ENCODE measurements at places on chromosomes 1 and 21.

- no peak for DNase-seq
Observed at GRCh38 chr1:151708891-151709290, 7.7 kb downstream of the CELF3 start.

GRCh38 chr1:200453553-200453905 is 43.7 kb upstream of the ZNF281 start:
- DNase-seq, result no peak

DNA sequence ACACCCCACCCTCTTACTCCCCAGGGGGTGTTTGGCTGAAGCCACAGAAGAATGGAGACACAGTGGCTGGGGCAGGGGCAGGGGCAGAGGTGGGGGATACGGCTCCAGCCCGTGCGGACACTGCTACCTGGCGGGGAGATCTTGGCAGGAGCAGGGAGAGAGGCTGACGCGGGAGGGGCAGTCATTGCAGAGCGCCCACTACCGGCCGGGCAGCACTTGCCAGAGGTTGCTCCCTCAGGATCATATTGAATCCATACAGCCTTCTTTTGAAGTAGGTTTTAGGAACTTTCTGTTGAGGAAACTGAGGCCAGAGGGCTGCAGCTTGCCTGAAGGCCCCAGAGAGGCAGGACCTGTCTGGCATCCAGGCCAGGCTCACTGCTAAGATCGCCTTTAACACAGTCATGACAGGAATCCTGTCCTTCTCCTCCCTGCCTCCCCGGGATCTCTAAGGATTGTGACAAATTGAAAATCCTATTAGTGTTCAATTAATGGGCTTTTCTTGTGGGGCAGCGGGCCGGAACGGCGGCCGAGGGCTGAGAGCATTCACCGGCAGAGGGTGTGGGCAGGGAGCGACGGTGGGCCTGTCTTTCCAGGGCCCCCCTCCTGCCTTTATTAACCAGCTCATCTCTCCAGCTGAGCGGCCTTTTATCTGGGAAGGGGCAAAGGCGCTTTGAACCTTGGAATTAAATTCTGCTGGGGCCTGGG is 65.5 kb upstream of the WNT4 start:
- DNase-seq, result no peak

DNA sequence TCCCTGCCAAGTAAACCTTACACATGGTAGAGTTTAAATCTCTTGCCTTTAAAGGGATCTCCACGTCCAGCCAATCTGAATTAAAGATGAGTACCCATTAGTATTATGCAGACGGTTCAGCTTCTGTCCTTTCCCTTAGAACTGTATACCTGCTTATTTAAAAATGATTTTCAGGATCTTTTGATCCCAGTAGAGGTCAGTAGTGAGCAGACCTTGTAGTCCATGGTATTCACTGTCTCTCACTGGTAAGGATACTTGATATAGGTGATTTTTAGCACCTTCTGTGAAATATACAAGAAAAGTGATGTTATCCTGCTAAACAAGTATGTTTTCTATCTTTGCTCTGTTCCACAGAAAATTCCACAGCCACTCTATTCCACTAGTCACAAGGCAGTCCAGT is 1211.6 kb upstream of the ADGRL4 start:
- peak; percentile 59 for DNase-seq

DNA sequence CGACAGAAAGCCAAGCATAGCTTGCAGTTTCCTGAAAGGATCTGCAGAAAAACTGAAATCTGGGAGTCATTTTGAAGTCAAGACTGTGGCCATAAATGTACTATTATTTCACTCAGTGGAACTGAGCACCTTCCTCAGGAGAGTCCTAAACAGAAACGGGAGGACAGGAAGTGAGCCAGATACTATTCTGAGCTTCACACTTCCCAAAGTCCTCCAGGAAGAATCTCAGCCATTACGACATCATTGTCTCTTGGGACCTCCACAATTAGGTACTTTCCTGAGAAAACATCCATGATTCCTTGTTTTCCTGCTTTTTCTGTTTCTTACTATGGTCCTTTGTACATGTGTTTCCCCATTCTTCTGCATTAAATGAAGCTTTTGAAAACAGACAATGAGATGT is 299.2 kb upstream of the USP25 start:
- no peak for DNase-seq

DNA sequence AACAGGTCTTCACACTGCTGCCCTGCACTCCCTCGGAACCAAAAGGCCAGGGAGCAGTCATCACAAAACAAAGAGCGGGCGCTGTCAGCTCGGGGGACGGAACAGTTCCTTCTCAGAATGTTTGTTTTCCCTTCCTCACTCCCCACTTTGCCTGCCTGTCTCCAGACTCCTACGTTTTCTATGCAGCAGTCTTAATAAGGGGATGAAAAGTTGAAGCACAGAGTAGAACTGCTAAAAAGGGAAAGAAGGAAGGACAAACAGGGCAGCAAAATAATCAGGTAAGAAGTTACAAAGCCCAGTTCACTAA is 738 bp upstream of the GPR161 start:
- no peak for DNase-seq

- DNase-seq, result no peak
Observed at GRCh38 chr1:210822241-210822640, 311.7 kb downstream of the KCNH1 start.

GRCh38 chr1:237763137-237763536 is 127.6 kb downstream of the ZP4 start:
- no peak for DNase-seq

- DNase-seq, result peak; percentile 28
Observed at GRCh38 chr1:165383067-165383466, 26.6 kb upstream of the LMX1A start.

DNA sequence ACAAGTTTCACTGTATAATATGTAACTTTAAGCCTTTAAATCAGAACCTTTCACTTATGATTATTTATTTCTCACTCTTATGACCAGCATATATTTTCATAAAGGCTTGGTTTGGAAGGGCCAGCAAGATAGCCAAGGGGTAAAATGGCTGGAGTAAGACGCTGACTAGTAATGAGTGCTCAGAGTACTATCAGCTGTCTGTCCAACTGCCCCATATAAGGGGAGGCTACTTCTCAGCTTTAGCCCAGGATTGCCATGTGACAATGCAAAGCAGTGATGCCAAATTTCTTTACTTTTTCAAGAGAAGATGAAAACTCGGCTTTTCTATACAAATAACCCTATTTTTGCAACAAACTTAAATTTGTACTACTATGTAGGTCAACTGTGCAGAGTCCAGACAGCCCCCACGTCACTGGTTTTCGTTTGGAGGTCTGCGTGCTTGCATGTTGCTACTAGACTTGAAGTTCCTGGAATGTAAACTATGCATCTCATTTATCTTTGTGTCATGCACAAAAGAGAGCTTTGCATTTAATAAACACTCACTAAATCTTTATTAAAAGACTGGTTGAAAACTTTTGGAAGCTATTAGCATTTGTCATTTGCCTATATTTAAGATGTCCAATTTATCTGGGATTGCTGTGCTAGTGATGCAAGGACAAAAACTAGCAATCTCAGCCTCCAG is 110.4 kb downstream of the TNFSF18 start:
- peak; percentile 90 for DNase-seq

DNA sequence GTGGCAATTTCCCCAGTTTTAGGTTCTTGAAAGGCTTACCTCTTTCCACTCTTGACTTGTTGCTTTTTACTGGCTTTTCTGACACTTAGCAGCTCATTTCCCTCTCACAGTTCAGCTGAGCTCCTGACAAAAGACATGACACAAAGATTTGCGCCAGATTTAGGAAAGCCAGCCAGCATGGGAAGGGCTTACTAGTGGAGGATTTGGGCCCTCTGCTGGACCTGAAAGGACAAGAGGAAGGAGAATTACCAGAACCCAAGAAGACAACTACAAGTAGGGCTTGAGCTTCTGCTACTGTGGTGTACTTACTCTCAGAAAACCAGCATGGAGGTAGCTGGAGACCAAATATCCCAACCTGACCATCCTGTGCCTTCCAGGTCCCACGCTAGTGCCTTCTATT is 784.5 kb downstream of the BRINP3 start:
- no peak for DNase-seq

- DNase-seq, result no peak
Observed at GRCh38 chr1:36894824-36895223, 139.5 kb downstream of the GRIK3 start.

GRCh38 chr1:228812961-228813360 is 77.7 kb downstream of the RHOU start:
- DNase-seq, result no peak

DNA sequence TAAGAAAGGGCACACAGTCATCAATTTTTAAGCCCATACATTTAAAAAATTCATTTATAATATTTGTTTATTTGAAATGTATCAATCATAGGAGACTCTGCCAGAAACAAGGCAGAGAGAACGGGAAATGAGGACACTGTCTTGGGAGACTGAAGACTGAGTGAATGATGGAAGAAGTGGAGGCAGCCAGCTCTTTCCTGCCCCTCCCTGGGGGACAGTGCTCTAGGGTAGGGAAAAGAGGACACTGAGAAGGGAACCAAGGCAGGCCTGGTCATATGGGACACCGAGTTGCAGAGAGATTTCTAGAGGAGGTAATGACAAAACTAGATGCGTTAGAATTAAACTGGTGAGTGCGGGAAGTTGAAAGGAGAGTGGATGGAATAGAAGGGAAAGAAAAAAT is 31.6 kb downstream of the EEIG2 start:
- DNase-seq, result no peak

DNA sequence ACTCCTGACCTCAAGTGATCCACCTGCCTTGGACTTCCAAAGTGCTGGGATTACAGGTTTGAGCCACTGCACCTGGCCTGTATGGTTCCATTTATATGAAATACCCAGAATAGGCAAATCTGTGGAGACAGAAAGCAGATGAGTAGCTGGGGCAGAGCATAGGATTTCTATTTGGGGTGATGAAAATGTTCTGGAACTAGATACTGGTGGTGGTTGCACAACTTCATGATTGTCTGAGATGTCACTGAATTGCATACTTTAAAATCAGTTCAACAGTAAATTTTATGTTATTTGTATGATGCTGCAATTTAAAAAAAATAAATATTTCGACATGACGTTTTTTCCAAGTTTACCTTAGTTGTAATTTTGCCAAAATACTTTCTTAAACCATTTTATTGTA is 23.9 kb downstream of the ITSN1 start:
- peak; percentile 16 for DNase-seq

- peak; percentile 67 for DNase-seq
Observed at GRCh38 chr1:181117648-181118449, 29.3 kb downstream of the IER5 start.

- DNase-seq, result no peak
Observed at GRCh38 chr1:187622545-187622944, 793.8 kb downstream of the PLA2G4A start.

DNA sequence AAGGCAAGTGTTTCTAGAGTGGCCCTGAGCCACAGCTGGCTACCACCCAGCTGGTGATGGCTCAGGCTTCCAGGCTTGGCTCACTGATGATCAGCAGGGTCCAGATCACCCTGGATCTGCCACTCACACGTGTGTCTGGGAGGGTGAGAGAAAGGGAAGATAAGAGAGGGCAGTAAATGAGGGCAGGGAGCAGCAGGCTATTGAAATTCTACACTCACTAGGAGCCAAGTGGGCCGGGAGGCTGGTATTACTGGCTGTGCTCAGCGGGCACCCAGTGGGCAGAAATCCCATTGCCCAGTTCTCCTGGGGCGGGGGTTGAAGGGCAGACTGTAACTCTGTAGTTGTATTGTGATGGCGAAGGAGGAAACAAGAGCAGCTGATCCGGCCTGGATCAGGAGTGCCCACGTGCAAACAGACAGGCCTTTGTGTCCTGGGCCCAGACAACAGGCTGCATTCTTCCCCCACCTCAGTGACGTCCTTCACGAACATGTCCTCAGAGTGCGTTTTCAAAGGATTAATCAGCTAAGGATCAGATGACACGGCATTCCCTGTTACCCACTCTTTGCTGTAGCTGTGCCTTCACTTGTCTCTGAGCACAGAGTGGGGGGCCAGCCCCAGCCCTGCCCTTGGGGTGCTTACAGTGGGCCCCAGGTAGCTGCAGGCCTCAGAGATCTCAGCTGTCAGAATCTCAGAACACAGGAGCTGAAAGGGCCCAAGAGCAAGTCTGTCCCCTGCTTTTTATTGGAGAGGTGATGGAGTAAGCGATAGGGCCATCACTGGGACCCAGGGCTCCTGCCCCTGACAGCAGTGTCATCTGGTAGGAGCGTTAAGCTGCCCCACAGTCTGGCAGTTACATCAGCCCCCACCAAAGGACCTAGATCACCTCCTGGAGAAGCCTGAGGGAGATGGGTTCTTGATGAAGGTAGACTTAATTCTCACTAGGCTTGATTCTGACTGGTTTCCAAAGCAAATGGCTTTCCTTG is 60.5 kb downstream of the ATP1A1 start:
- DNase-seq, result peak; percentile 59

- no peak for DNase-seq
Observed at GRCh38 chr21:16454399-16454798, 724.6 kb downstream of the USP25 start.

- DNase-seq, result peak; percentile 17
Observed at GRCh38 chr1:25356848-25357247, 18.7 kb downstream of the TMEM50A start.

- no peak for DNase-seq
Observed at GRCh38 chr21:40049931-40050290, 182.7 kb downstream of the PCP4 start.

GRCh38 chr1:220999872-221000863 is 120.9 kb downstream of the HLX start:
- no peak for DNase-seq

DNA sequence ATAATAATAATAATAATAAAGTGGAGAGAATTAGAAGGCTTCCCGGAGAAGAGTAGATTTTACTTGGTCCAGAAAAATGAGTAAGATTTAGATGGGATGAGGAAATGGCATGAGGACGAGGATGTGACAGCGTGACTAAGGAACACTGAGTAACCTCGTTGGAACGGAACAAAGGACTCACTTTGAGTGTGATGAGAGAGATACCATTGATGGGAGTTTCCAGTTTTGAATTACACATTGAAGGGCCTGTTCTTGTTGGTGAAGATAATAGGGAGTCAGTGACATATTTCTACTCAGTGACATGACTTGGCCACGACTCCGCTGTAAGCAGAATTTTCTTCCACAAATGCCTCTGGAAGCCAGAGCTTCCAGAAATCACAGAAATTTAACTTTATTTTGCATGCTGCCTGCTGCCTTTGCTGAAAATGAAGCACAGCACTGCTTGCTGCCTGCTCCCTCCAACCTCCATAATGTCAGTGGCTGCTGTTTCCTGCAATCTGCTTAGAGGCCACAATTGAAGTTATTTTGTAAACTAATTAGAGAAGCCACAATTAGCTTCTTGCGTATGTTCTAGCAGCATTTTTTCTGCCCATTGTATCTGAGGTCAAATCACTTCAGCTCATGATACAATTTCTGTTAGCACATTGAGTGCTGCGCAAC is 33.7 kb upstream of the FBXO28 start:
- peak; percentile 77 for DNase-seq

DNA sequence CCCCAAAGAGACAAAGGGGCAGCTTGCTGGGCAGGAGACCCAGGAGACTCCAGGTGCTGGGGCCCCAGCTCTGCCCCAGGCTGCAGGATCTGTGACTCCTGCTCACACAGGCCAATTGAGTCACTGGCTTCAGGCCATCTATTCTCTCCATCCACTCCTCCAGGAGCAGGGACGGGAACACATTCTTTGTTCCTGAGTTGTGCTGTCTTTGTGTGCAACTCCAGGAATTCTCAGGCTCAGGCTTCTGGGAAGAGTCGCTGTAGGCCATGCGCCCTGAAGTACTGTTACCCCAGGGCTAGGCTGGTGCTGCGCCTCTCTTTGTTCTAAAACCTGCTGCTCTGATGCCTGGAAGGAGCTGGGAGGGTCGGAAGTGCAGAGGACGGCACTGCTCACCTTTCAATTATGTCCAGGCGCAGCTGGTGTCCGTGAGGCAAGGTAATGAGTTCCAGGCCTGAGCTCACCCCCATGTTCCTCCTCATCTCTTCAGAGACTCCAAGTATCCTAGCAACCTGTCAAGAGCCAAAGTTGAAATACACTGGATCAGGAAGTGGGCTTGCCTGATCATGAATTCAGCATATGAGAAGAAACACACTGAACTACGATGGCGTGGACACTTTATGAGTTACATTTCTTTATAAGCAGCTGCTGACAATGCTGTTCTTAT is 105.9 kb downstream of the BCAR3 start:
- no peak for DNase-seq

Data from IMR-90 (cell line).